ENCODE measurements at places on chromosomes 6 and 20.

DNA sequence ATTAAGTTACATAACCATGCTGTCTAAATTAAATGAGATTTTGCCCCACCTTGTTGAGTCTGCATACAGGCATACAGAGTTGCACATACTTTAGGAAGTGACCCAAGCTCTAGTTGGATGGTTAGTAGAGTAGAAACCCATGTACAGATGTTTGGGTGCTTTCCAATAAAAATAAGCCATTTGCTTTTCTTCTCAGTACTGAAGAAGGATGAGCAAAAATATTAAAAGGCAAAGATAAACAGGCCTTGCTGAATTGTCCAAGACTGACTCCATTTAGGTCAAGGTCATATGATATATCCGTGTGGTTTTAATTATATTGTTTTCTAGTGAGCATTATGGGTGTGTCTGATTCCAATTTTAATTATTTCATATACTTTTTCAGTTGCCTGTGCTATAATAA is 589.4 kb downstream of the RFPL4B start:
- no peak for DNase-seq

GRCh38 chr6:41673704-41674000 is 35.4 kb downstream of the MDFI start:
- no peak for DNase-seq

DNA sequence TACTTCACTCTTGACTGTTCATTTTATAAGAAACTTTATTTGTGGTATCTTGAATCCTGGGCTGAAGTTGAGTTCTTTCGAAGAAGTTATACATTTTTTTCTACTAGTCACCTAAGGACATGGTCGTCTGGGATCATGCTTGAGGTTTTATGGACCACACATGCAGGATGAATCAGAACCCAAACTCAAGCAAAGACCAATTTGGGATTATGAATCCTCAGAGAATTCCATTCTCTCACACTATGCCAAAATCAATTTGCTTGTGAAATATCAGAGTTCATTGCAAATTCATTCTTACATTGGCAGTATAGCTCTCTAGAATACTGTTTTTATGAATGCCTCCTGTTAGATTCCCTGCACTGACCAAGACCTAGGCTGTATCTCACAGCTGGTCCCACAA is 114.3 kb upstream of the HDAC2 start:
- no peak for DNase-seq

DNA sequence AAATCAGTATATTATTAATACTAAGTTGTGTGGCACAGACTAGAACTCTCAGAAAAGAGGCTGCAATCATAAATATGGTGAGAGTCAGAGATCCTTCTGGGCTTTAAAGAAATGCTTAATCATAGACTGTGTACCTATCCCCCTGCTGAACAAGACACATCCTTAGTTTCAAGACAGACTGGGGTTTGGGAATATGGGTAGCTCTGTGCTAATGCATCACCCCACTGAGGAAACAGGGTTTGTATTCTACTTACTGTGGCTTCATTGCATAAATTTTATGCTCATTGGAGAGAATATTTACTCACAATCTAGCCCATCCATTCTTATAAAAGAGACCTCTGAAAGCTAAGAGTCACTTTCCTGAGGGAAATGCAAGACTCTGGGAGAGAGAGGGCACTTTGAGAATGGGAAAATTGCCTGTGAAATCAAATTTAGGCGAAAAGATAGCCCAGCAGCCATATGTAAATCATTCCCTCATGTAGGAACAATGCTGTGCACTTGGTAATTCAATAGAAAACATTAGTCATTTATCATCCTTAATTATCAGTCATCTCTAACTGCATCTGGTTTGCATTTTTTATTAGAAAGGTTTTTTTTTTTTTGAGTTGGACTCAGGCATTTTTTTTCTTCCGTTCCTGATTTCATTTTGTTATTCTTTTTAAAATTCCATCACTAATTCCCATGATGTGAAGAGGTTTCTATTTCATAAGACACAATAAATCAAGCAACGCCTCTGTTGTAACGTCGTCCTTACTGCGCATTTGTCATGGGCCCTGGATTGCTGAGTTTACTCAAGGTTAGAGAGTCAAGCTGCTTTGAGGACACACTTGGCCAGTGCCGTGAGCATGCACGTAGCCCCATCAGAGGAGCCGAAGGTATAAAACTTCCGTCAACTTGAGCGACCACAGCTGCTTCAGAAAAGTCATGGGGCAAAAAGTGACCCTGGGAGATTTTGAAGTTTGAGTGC is 91.8 kb downstream of the TRMT11 start:
- DNase-seq, result no peak

GRCh38 chr6:35686873-35687555 is 1.7 kb downstream of the FKBP5 start:
- DNase-seq, result no peak

DNA sequence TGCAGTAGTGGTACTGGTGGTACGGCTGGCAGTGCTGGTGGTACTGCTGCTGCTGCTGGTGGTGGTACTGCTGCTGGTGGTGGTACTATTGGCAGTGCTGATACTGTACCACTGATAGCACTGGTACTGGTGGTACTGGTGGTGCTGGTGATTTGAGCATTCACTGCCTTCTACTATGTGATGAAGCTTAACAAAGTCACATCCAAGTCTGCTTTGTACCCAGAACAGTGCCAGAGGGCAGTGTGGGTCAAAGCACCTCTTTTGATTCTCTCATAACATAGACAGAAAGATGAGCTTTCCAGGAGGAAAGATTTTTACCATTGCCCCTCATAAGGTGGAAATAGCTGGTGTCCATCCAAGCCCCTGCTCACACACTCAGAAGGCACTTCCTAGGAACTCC is 48.7 kb downstream of the ANKRD6 start:
- no peak for DNase-seq

- no peak for DNase-seq
These were observed 28.8 kb upstream of the PLAGL1 start for GRCh38 chr6:144036835-144037195.

- no peak for DNase-seq
These were observed 2.9 kb downstream of the RXRB start for GRCh38 chr6:33197431-33198048.

DNA sequence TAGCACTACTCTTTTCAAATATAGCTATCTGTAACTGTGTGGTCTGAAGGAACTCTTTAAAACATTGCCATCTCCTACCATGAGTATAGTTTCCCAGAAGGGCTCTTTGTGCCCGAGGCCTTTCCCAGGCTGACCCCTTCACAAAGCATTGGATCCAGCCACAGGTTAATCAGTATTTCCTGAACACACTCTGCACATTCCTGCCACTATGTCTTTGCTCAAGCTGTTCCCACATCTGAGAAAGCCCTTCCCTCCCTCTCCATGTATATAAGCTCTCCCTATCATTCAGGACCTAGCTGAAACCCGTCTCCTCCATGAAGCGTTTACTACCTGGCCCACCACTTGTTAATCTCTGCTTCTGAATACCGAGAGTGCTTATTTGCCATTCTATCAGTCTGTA is 47.8 kb upstream of the PKHD1 start:
- DNase-seq, result no peak

- no peak for DNase-seq
These were observed 38.6 kb downstream of the PREX1 start for GRCh38 chr20:48789185-48789668.

- DNase-seq, result no peak
These were observed 56.3 kb downstream of the AKAP7 start for GRCh38 chr6:131191590-131191989.

GRCh38 chr20:2991532-2991931 is 51.9 kb upstream of the GNRH2 start:
- no peak for DNase-seq

- DNase-seq, result no peak
These were observed 83.4 kb downstream of the ADGRB3 start for GRCh38 chr6:68718385-68719073.

DNA sequence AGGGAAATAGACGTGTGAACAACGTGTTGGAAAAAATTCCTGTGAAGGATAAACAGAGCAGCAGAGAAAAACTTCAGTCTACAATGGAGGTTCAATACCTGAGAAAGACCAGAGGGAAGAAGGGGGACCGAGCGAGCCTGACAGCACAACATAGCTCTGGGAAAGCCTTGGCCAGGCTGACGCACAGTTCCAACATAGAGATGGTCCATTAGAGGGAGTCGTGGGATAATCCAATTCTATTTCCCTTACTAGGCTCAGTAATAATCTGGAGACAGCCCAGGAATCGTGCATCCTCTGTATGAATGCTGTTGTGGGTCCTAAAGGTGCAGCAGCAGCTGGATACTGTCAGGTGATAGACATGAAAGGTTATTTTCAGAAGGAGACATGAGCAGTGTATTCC is 370.8 kb upstream of the BTBD3 start:
- DNase-seq, result no peak

- DNase-seq, result no peak
These were observed 65.6 kb downstream of the CAP2 start for GRCh38 chr6:17458966-17459365.

- no peak for DNase-seq
These were observed 36.9 kb downstream of the CDK19 start for GRCh38 chr6:110778333-110778732.

- no peak for DNase-seq
These were observed 1125.2 kb upstream of the CITED2 start for GRCh38 chr6:140499607-140500006.

GRCh38 chr6:163243083-163243482 is 171.4 kb upstream of the QKI start:
- DNase-seq, result no peak

- no peak for DNase-seq
These were observed 99.3 kb downstream of the PAX1 start for GRCh38 chr20:21804802-21805201.

GRCh38 chr20:50321797-50322480 is 131.3 kb downstream of the CEBPB start:
- no peak for DNase-seq

DNA sequence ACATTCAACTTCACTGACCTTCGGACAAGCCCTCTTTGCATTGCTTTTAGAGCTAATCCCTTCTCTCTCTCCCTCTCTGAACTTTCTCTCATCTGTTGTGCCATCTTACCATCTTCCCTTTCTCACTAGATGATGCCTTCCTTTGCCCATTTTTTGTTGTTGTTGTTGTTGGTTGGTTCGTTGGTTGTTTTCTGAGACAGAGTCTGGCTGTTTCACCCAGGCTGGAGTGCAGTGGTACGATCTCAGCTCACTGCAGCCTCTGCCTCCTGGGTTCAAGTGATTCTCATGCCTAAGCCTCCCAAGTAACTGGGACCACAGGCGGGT is 18.8 kb downstream of the MAP3K5 start:
- DNase-seq, result no peak

- no peak for DNase-seq
These were observed 860.5 kb downstream of the DHX35 start for GRCh38 chr20:39822667-39823066.

GRCh38 chr20:46970937-46971630 is 76.4 kb downstream of the EYA2 start:
- no peak for DNase-seq

- no peak for DNase-seq
These were observed 86.5 kb downstream of the FAM120B start for GRCh38 chr6:170393033-170393432.

DNA sequence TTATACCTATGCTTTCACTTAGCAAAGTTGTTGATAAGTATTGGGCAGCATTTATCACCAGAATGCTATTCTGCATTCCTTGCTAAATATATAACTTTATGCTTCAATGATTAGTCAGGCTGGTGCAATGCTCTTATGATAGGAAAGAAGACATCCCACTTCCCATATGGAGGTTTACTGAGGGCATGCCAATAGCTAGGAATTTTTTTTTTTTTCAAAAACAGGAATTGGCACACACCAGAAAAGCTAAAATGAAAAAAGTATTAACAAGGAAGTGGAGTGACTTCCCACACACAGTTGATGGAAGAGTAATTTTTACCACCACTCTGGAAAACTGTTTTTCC is 90.8 kb downstream of the FRK start:
- no peak for DNase-seq

GRCh38 chr6:127192911-127193541 is 73.6 kb upstream of the RNF146 start:
- DNase-seq, result no peak

DNA sequence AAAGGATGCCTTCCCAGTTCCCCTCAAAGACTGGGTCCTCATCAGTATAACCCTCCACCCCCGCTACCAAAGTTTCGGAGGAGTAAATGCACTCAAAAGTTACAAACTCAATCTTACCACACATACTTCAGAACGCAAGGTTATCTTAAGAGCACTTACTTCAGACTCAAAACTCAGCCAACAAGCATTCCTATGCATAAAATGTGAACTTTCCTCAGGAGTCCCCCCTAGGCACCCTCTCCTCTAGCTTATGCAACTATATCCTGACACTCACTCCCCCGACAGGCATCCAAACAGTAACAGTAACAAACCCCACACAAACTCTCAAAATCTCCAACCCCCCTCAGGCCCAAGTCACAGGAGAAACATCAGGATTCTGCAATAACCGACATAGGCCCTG is 11.1 kb upstream of the ADTRP start:
- DNase-seq, result no peak

GRCh38 chr20:5848711-5849505 is 98.7 kb downstream of the SHLD1 start:
- no peak for DNase-seq

- DNase-seq, result no peak
These were observed 769 bp downstream of the CCN6 start for GRCh38 chr6:112054555-112055190.

- no peak for DNase-seq
These were observed 2.3 kb upstream of the TLDC2 start for GRCh38 chr20:36873498-36874189.

GRCh38 chr6:40410821-40411220 is 176.3 kb downstream of the LRFN2 start:
- no peak for DNase-seq

GRCh38 chr6:136511926-136512325 is 38.3 kb downstream of the MAP7 start:
- no peak for DNase-seq

GRCh38 chr20:54115172-54115854 is 44.9 kb upstream of the BCAS1 start:
- DNase-seq, result no peak

- DNase-seq, result no peak
These were observed 22.1 kb downstream of the DUSP22 start for GRCh38 chr6:314377-314776.

DNA sequence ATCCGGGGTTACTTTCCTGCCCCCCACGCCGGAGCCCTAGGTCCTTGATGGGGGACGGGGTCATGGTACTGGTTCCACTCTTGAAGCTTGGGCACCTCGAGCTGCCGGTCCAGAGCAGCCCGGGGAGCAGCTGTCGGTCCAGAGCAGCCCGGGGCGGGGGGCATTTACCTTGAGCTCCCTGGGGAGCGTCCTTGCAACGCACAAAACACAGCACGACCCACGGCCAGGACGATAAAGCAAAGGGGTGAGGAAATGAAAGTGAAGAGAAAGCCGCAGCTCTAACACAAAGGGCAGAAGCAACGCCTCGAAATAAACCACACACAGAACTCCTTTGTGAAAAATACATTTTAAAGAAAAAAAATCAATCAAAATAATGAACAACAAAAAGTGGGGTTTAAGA is 39.1 kb downstream of the KCNQ2 start:
- no peak for DNase-seq

- DNase-seq, result no peak
These were observed 299.1 kb upstream of the KCNQ5 start for GRCh38 chr6:72322771-72323170.

DNA sequence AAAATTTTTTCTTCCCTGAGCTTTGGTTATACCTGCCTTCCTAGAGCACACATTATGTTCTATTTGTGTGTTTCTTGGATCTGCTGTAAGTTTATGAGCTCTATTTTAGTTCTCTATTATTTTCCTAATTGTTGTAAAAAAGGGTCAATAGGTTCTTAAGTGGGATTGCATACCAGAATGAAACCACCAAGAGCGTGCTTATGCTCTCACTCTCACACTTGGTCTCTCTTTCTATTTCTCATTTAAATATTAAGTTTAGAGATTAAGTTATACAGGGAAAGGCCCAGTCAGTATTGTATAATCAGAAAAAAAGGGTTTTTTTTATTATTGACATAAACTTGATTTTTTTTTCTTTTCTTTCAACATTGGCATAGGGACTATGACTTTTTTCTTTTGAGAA is 96.8 kb downstream of the RIMS1 start:
- no peak for DNase-seq

Measured in left forelimb (tissue), 1 donor.